ENCODE measurements at places on chromosomes 2 and 18.

DNA sequence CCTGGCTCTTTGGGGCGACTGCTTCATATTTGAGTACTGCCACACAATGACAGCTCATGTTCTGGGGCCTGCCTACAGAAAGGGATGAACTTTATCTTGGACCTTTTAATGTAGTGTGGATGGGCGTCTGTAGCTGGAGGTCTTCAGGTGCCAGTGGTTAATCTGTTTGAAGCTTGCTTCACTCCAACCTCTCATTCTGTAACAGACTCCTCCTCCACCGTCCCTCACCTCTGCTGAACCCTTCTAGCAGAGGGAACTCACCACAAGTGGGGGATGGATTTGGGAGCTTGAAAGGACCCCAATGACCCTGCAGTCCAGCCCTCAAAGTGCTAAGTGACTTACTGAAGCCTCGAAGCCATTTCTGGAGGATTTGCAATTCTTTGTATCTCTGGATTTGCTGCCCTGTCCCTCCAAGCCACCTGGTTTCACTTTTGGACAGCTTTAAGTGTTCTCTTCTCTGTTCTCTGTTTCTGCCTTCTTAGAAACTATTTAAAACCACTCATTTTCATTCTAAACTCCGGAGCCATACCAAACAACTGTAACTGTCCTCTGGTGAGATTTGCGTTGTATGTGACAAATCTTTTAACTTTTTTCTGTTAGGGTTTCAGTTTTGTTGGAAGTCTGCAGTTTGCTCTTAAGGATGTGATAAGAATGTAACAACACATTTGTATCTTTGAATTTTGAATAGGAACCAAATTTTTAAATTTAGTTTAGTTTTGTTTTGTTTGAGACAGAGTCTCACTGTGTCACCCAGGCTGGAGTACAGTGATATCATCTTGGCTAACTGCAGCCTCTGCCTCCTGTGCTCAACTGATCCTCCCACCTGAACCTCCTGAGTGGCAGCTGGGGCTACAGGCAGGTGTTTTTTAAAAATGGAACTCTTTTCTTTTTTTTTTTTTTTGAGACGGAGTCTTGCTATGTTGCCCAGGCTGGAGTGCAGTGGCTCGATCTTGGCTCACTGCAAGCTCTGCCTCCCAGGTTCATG lies 37.0 kb upstream of the CASP8 start:
- no peak for DNase-seq

DNA sequence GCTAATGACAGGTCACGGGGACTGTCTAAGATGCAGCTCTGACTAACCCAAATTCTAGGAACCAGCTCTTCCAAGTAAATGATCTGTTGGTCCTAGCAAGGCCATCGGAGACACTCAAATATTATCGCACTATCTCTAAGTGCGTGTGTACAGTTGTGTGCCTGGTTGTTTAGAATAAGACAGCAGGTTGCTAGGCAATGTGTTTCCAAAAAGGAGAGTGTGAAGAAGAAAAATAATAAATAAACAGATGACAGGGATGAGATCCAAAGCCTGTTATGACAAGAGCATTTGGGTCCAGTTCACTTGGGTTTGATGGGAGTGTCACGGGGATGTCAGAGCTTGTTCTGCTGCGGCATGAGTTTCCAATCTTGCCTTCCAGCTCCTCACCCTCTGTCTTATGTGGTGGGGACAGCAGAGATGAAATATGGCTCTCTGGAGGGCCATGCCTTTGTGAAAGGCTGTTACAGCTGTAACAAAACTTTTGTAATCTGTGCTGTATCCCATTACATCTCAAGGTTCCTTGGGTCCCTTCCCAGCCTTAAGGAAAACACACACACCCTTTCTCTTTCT lies 127.5 kb upstream of the TNP1 start:
- DNase-seq, result no peak

GRCh38 chr2:212540341-212540740 lies 1.7 kb upstream of the ERBB4 start:
- no peak for DNase-seq

GRCh38 chr2:227610123-227610522 lies 4.5 kb downstream of the SCYGR3 start:
- no peak for DNase-seq

DNA sequence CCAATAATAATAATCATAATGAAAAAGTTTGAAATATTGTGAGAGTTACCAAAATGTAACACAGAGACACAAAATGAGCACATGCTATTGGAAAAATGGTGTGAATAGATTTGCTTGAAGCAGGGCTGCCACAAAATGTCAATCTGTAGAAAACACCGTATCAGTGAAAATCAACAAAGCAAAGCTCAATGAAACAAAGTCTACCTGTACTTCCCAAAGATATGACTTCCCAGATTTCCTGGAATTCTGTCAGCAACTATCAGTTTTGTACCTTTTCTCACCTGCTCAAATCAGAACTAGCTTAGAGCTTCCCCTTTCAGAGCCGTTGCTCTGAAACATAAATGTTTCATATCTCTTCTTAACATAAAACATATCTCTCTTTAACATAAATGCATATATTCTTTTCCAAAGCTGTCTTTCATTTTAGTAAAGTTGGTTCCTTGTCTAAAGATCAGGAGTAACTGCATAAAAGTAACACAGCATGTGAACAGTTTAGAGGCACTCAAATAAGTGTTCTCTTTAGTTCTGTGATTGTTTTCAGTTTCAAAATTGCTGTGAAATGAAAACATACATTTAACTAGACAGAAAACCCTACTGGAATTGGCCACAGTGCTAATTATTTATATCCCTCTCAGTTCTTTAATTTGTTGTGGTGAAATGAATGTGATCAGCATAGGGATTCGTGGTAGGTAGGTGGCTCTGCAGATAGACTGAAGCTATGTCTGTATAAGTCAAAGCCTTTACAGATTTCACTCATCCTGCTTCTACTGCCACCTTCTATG lies 262.5 kb downstream of the KCNJ3 start:
- DNase-seq, result no peak

GRCh38 chr2:74876081-74876886 lies 42.4 kb downstream of the HK2 start:
- DNase-seq, result peak; percentile 13

GRCh38 chr2:26483957-26484565 lies 6.1 kb upstream of the OTOF start:
- no peak for DNase-seq

GRCh38 chr2:177604271-177605065 lies 211.9 kb downstream of the AGPS start:
- no peak for DNase-seq

DNA sequence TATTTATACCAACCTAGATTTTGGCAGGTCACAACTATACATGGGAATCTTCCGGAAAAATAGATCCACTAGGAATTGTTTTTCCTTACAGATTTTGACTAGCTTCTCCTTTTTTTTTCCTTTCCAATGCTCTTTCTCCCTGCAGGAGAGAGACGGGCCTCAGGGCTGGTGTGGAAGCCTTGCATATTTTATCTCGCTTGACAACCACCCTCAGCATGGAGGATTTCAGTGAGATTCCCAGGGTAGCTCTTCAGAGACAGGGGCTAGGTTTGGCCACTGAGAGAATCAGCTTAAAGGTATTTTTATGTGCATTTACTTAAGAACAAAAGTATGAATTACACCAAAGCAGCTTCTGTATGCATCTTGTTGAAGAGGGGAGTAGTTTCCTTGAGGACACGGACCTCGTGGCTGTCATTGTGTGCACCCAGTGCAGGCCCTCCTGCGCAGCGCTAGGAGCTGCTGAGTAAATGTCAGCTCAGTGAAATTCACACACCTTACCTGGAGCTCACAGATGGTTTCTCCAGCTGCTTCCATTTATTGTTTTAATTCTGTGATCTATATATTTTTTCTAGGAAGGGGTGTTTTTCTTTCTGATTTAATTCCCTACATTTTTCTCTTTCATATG lies 54.4 kb downstream of the TRAPPC12 start:
- DNase-seq, result no peak

DNA sequence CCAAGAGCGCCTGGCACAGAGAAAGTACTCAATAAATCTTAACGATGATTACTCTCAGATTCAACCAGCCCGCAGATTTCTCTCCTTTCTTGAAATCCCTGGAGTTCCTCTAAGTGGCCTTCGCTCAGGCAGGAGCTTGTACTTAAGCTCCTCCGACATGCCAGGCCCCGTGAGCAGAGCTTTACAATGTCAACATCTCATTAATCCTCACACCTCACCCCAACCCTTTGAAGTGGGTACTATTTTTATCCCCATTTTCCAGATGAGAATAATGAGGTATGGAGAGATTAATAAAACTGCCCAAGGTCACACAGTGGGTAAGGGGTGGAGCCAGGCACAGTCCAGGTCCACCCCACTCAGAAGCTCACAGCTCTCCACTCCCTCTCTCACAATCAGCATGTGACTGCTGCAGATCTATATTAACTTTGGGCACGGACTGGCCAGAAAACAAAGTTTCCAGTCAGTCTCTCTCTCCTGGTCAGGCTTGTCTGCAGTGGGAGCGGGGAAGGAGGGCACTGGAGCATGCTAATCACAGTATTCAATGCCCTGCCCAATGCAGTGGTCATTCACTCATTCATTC lies 18.0 kb downstream of the DNMT3A start:
- no peak for DNase-seq

- DNase-seq, result no peak
Observed at GRCh38 chr2:226001716-226002115, 602.2 kb downstream of the NYAP2 start.

- DNase-seq, result no peak
Observed at GRCh38 chr18:79582978-79583377, 96.6 kb upstream of the CTDP1 start.

- DNase-seq, result no peak
Observed at GRCh38 chr2:219081701-219082331, 21.1 kb upstream of the IHH start.

- no peak for DNase-seq
Observed at GRCh38 chr2:240166761-240167587, 26.5 kb upstream of the OTOS start.

GRCh38 chr2:161576421-161576820 lies 47.8 kb upstream of the SLC4A10 start:
- no peak for DNase-seq

DNA sequence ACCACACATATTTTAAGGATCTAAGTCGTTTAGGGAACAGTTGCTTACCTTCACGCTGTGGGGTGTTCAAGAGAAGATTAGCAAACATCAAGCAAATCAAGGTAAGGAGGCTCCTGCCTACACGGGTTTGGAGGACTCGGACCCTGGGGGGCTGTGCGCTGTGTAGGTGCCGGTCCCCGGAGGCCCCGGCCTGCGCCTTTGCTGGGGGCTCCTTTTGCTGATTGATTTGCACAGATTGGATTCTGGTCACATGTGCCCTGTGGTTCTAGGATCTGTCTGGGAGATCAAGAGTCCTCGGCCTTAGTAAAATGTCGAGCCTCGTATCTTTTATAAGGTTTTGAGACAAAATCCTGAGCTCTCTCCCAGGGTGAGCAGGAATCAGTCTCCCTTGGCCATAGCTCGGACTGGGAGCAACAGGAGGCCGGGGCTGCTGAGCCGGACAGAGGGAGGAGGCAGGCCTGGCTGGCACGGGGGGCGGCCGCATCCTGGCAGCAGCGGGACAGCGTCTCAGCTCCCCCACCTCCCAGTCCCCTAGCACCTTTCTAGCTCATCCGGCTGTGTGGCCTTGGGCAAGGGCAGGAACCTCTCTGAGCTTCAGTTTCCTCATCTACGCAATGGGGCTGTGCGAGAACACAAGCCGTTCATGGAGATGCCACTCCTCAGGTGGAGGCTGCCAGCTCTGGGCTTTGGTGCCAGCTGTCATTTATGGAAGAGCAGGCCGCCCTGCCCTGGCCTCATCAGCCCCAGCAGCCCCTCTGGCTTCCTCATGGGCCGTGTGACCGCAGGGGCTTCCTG lies 147.2 kb downstream of the MBP start:
- no peak for DNase-seq

DNA sequence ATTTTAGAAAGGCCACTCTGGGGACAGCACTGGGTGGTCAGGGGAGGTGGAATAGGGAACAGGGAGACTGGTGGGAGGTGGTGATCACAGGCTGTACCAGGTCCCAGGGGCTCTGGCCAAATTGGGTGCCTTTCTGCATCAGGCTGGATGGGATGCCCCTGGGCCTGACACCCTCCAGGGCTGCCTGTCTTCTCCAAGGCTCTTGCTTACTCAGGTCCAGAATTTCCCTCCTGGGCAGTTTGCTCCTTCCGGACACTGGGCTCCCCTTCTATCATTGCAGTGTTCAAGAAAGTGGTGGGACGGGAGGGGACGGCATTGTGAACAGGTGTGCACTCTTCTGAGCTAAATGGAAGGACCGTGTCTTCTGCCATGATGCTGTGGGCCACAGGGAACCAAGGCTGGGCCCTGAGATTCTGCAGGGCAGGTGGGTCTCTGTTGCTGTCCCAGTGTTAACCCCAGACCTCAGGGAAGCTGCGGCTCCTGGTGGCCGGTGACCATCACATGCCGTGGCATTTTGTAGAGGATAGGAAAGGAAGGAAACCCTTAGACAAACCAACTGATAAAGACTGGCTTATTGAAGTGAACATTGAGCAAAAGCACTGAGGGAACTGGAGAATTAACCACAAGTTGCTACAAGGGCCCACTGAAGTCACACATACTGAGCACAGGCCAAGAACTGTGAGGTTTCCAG lies 93.7 kb upstream of the HS6ST1 start:
- no peak for DNase-seq

DNA sequence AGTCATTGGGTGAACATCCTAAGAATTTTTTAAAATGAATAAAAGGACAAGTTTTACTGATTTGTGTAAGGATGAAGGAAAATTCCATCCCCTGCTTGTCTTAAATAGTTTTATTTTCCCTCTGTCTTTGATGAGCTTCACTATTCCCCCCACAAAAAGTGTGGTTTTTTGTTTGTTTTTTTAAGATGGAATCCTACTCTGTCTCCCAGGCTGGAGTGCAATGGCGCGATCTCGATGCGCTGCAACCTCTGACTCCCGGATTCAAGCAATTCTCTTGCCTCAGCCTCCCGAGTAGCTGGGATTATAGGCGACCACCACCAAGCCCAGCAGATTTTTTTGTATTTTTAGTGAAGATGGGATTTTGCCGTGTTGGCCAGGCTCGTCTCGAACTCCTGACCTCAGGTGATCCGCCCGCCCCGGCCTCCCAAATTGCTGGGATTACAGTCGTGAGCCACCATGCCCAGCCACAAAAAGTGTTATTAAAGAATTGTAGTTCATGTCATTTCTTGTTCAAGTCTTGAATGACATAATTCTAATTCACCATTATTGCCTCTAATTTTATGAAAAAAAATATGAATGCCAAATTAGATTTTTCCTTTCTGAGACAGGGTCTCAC lies 91.7 kb downstream of the AGPS start:
- no peak for DNase-seq

GRCh38 chr18:10002280-10002679 lies 88.5 kb downstream of the VAPA start:
- no peak for DNase-seq

Data from activated CD8-positive, alpha-beta memory T cell treated with anti-CD3 and anti-CD28 coated beads for 4 hours (primary cell).